ENCODE measurements at places on chromosomes 6 and 20.
A peak's percentile ranks its signal among the peaks of the same experiment; 100 is the strongest.

DNA sequence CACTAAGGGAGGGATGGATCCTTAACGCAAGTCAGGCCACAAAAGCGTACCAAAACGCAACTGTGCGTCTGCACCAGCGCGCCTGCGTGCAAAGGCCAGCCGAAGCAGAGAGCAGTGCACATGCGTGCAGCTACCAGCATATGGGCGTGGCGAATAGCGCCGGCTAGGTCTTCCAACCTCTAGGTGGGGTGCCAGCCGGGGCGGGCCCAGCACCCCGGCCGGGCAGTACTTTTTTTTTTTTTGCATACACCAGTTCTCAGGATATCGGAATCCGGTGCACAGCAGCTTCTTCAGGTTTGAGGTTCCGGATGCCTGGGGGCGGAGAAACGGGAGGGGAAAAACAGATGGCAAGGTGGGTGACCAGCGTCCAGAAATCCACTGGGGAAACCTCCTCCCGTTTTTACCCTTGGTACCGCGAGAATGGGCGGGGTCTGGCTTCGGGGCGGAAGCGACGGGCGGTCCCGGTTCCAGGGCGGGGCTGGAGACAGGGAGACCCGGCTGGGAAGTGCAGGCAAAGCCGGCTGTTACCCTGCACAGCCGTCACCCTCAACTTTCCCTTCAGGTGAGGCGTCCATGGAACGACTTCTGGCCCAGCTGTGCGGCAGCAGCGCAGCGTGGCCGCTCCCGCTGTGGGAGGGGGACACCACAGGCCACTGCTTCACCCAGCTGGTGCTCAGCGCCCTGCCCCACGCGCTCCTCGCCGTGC lies at the start of gene ABCC10:
ABCC10 (plus strand) TSS at position 136 of the 706 bp plus-strand sequence; CDS start at position 574, 438 bp downstream.
- DNase-seq: peak; percentile 93

DNA sequence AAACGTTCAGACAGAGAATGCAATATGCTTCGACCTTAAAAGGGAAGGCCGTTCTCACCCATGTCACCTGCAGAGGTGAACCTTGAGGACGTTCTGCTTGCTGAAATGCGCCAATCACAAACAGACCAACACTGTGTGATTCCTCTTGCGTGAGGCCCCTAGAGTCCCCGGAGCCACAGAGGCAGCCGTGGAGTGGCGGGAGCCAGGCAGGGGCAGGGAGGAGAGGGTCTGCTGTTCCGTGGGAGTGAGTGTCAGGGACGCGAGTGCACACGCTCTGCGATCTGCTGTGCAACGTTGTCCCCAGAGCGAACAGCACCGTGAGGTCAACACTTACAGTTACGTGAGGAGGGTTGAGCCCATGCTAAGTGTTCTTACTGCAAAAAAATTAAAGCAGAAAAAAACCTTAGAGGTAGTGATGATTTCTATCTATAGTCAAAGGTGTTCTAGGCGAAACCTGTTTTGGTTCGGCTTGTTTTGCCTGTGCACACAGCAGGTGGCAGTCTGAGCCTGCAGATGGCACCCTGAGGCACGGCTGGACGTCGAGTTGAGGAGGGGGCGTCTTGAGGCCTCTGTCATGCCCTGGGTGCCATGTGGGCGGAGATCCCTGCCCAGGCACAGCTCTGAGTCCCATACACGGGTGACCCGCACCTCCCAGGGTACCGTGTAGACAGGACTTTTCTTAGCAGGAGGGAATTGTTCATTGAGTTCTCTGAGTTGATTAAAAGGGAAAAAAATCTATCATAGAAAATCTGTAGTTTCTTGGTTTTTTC lies 71.7 kb upstream of the FRMD1 start:
- DNase-seq: no peak

- DNase-seq: no peak
Observed at GRCh38 chr20:15658295-15658694, 915.0 kb downstream of the KIF16B start.

DNA sequence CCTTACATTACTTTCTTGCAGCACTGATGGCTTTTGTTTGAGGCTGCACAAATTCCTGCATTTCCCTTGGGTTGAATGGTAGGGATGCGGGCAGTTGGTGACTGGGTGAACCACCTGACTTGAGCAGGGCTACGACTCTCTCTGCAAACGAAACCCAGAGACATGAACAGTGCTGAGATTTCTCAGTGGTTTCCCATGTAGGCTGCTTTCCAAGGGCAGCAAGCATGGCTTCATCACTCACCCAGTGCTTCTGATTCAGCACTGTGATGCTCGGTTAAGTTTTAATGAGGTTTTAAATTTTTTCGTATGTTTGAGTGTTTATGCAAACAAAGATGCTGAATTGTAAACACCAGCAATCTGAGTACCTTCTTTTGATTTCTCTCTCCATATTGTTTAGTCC lies 127.2 kb downstream of the MTHFD1L start:
- peak; percentile 83 for DNase-seq

DNA sequence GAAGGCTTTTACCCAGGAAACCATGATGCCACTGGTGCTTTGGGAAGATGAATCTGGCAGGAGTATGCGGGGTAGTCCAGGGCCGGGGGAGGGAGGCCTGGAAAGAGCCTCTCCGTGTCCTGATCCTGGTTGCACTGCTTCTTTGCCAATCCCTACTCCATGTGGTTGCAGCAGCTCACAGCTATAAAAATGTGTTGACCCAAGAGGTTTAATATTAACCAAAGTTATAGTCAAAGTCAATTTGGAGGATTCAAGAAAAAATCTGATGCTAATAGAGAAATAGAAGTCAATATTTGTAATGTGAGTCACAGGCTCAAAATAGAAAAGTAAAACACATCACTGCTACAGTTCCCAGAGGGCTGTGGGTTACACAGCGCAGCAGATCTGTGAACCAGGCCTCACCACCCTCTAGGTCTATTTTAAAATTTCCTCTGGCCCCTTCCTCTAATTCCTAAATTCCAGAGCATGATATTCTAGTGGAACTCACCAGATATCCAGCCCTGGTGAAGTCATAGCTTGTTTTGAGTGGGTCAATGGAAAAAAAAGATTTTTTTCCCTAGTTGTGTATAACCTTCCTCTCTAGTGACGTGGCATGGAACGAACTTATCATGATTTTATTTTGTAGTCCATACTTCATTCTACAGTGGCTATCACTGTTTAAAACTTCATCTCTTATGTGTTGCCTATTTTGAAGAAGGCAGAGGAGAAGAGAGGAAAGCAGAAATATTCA lies 63.2 kb upstream of the BMP2 start:
- no peak for DNase-seq

DNA sequence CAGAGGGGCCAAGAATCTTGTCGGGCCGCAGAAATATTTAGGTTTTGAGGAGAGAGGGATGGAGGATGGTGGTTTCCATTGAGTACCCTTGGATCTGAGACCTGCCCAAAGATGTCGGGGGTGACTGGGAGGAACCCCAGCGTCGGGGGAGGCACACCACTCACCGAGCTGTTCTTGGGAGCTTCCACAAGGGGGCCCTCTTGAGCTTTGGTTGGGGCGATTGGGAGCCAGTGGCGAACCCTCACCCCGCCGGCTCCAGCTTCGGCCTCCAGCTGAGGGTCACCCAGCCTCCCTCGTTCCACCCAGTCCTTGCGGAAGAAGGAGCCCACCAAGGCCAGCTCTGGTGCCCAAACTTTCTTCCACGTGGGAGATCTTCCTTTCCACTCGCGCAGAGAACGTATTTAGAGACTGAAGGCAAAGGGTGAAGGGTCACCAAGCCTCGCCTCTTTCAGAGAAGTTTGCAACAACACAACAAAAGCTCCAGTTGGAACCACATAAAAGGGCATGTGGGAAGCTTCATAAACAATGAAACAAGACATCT lies 33.6 kb downstream of the APCDD1L start:
- no peak for DNase-seq

- DNase-seq: no peak
Observed at GRCh38 chr20:58538752-58539151, 23.6 kb upstream of the APCDD1L start.

GRCh38 chr6:101779051-101779844 lies 385.7 kb downstream of the GRIK2 start:
- DNase-seq: no peak

GRCh38 chr20:57476641-57477461 lies 48.1 kb downstream of the CTCFL start:
- no peak for DNase-seq

DNA sequence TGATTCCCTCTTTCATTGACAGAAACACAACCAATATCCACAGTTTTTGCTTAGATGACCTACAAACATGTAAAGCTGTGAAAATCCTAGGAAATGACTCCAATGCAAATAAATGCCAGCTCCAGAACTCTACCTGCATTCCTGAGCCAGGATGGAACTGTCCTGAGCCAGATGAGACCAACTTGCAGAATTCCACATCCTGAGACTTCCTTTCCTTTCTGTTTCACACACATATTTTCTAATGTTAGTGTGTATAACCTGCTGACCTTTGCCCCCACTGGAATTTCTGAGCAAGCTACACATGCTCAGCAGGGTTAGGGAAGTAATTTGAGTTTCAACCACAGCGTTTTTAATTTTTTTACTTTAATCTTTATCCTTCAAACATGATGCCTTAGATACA lies 69.6 kb upstream of the ADGRF1 start:
- DNase-seq: no peak

DNA sequence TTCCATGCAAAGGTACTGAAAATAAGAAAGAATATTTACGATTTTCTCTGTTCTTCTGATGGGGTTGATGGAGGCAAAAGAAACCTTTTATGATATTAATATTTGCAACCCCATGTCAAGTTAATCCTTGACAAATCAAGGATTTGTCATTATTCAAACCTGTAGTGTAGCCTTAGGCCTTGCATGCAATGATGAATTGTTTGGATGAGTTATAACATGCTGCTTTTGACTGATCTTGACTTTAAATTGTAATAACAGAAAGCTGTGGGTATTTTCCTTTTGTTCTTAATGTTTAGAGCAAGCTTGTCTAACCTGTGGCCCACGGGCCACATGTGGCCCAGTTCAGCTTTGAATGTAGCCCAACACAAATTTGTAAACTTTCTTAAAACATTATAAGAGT lies 13.0 kb upstream of the BAG2 start:
- DNase-seq: no peak

DNA sequence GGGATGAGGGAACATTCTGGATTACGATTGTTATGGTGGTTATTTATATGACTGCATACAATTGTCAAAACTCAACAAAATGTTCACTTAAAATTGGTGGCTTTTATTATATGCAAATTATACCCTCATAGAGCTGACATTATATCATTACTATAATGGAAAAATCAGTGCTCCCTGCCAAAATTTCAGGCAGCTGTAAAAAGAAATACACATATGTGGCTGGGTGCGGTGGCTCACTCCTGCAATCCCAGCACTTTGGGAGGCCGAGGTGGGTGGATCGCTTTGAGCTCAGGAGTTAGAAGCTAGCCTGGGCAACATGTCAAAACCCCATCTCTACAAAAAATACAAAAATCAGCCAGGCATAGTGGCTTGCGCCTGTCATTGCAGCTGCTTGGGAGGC lies 75.8 kb upstream of the SULF2 start:
- no peak for DNase-seq

DNA sequence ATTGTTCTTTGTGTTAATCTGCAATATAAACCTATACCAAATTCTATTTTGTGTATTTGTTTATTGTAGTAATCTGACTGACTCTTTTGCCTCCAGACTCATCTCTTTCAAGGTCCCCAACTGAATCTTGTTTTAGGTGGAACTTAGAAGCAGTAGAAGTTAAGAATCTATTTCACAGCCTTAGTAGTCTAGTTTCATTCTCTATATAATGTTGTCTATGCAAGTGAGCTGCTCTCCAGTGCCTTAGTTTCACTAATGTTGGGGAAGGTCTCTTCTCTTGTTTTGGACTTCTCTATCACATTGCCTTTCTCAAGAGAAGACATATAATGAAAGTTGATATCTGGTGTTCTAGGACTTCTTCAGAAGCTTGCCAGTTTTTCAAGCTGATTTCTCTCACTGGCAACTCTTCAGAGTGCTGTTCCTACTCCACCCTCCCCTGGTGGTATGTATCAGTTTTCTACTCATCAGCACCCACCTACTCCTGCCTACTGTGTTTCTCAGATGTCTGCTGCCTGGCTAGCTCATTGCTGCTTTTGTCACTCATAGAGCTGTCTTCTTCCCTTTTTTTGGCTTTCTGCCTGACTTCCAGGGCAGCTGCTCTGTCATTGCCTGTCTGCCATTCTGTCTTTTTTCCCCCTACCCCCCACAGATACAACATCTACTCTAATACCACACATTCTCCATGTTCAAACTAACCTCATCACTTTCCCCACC lies 82.1 kb downstream of the PTPRA start:
- DNase-seq: no peak

DNA sequence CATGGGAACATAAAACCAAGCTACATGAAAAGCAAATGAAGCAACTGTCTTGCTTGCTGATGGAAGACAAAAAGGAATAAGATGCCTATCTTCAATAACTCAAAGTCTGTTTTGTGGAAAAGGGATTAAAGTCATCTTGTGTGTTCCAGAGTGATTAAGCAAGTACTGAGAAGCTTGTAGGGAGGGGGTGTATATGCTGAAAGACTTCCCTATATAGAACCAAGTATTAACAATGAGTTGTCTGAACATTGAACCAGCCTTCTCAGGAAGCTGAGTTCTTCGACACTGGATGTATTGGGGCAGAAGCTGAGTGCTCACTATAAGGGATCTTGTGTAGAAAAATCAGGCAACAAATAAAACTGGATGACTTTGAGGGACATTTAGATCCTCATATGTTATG lies 451.8 kb downstream of the CD83 start:
- no peak for DNase-seq

DNA sequence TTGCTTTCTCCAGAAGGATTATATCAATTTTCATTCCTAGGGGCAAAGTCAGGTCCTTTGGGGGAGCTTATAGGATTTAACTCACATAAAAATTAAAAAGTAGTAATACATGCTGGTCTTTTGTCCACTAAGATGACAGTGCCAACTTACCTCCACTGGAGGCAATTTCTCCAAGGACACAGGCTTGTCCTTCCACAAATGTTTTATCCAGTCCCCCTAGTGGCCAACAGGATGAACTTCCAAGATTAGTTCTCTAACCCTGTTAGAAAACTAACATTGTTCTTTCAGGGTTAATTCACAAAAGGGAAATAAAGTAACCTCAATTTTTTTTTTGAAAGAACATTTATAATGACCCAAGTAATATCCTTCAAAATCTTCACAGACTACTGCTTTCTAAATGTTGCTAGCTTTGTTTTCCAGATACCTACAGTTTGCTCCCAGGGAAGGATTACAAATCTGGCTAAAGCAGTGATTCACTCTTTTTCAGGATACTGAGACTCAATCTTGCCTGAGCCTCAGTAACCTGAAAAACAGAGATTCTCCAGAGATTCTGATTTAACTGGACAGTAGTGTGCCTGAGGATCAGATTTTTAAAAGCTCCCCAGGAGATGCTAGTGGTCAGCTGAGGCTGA lies 31.7 kb upstream of the UBR2 start:
- DNase-seq: peak; percentile 6

Measured in DMS79 (cell line).